Occipital lobe (tissue), 3 donors: ENCODE measurements at places on chromosomes 5 and 9.

- no peak for DNase-seq
Measured at GRCh38 chr5:8019719-8020218, 150.8 kb downstream of the MTRR start.

- DNase-seq: no peak
Measured at GRCh38 chr9:134441227-134442084, 115.2 kb downstream of the RXRA start.

GRCh38 chr5:78985116-78985724 lies at the start of gene ARSB:
ARSB (minus strand) TSS chr5:78985310; CDS start chr5:78985248, 62 bp downstream.
- no peak for DNase-seq

GRCh38 chr5:35753500-35753899 lies 103.2 kb upstream of the IL7R start:
- DNase-seq: no peak

DNA sequence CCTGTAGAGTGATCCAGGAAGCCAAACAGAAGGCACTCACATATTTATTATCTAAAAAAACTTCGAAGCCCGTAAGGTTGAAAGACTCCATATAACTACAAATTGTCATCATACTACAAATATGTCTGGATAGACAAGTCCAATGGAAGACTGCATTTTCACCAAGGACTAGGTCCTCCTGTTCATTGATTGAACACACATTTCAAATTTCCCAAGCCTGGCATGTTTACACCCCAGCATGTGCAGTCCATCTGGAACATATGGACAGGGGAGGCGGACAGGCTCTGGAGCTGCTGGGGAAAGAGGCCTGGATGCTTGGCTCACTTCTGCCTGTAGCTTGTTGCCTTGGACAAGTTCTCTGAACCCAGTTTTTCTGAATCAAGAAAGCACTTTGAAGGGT lies 378.7 kb downstream of the ENC1 start:
- no peak for DNase-seq

- no peak for DNase-seq
Measured at GRCh38 chr9:133144904-133145851, 18.5 kb downstream of the GBGT1 start.

GRCh38 chr5:175582697-175583096 lies 75.2 kb upstream of the HRH2 start:
- DNase-seq: no peak

GRCh38 chr9:107928701-107929371 lies 439.3 kb upstream of the KLF4 start:
- no peak for DNase-seq

DNA sequence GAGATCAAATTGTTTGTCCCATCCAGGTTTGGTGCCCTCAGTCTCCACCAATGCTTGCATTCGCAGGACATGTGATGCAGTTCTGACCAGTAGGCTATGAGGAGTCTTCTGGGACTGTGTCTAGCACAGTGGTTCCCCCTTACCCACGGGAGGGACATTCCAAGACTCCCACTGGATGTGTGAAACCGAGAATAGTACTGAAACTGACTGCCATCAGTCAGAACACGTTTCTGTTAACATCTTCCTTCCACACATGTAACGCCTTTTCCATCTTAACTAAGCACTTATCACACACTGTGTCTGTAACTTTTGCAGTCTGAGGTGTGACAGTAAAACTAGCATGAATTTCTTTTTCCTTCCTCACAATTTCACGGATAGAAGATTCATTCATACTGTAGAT lies 74.7 kb downstream of the PTTG1 start:
- no peak for DNase-seq
